ENCODE measurements at places on chromosomes 2 and 18.

GRCh38 chr2:49754381-49754780 lies 600.1 kb upstream of the FSHR start:
- DNase-seq, result no peak

- DNase-seq, result no peak
Measured at GRCh38 chr2:240440251-240440650, 4.8 kb downstream of the GPC1 start.

GRCh38 chr18:45745817-45746461 lies 22.0 kb downstream of the SLC14A1 start:
- no peak for DNase-seq

GRCh38 chr2:203804070-203804469 lies 63.5 kb upstream of the CTLA4 start:
- DNase-seq, result no peak

- no peak for DNase-seq
Measured at GRCh38 chr18:49597157-49597931, 35.5 kb downstream of the LIPG start.

GRCh38 chr2:149055751-149056150 lies 17.3 kb downstream of the LYPD6B start:
- no peak for DNase-seq

DNA sequence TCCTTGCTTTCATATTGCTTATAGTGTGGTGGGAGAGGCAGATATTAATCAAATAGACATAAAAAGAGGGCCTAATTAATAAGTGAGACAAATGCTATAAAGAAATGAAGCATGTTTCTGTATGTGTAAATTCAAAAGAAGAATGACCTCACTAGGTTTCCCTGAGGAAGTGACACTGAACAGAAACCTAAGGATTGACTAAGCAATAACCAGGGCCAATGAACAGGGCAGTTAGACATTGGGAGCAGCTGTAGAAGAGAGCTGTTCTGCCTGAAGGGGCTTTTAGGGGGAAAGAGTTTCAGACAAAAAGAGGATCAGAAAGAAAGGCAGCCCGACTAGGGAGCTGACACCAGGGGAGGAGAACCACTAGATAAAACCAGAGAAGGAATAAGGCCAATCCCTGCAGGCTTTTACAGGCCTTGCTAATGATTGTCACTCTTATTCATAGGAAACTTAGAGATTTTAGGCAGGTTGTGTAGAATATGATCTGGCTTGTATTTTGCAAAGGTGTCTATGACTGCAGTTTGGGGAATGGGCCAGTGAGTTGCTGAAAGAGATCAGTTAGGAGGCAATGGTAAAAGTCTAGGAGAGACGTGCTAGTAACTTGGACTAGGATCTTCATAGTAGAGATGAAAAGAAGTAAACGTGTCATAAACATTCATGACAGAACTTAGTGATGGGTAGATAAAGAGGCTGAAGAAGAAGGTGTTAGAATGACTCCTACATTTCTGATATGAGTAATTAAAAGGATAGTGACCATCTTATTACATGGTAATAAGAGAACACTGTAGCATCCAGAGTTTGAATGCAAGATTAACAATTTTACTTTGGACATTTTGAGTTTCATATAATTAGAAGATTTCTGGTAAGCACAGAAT lies 26.8 kb upstream of the NABP1 start:
- no peak for DNase-seq

- DNase-seq, result no peak
Measured at GRCh38 chr2:216575465-216575864, 57.8 kb upstream of the IGFBP2 start.

- no peak for DNase-seq
Measured at GRCh38 chr2:216142540-216142939, 33.4 kb downstream of the XRCC5 start.

- no peak for DNase-seq
Measured at GRCh38 chr2:69499966-69500365, 62.7 kb upstream of the NFU1 start.

GRCh38 chr18:50665519-50665918 lies 105.6 kb downstream of the MAPK4 start:
- no peak for DNase-seq

DNA sequence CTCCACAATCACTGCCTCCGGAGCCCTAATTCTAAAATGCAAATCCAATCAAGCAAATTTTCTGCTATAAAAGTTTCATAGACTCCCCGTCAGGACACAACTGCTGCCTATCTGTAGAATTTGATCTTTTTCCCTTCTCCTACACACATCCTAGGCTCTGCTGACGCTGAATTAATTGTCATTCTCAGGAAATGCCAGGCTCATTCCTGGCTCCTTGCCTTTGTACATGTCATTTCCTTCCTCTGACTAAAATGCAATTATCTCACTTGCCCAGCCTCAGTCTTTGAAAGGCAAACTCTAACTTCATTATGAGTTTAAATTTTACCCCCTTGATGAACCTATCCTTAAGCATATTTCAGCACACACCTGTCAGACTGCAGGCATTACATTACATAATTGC lies 844.9 kb upstream of the CRIM1 start:
- DNase-seq, result no peak

DNA sequence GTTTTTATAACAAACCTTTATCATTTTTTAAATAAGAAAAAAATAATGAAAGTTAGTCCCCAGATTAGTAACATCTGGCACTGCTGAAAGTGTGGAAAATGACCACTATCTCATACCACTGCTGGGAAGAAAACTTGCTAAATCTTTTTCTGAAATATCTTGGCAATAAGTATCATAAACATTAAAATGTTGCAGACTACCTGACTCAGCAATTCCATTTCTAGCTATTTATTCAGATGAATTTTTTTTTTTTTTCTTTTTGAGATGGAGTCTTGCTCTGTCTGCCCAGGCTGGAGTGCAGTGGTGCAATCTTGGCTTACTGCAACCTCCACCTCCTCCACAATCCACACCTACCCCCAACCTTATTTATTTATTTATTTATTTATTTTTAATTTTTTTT lies 35.3 kb upstream of the SOS1 start:
- no peak for DNase-seq

GRCh38 chr2:125405816-125406215 lies 1250.1 kb upstream of the GYPC start:
- DNase-seq, result no peak

DNA sequence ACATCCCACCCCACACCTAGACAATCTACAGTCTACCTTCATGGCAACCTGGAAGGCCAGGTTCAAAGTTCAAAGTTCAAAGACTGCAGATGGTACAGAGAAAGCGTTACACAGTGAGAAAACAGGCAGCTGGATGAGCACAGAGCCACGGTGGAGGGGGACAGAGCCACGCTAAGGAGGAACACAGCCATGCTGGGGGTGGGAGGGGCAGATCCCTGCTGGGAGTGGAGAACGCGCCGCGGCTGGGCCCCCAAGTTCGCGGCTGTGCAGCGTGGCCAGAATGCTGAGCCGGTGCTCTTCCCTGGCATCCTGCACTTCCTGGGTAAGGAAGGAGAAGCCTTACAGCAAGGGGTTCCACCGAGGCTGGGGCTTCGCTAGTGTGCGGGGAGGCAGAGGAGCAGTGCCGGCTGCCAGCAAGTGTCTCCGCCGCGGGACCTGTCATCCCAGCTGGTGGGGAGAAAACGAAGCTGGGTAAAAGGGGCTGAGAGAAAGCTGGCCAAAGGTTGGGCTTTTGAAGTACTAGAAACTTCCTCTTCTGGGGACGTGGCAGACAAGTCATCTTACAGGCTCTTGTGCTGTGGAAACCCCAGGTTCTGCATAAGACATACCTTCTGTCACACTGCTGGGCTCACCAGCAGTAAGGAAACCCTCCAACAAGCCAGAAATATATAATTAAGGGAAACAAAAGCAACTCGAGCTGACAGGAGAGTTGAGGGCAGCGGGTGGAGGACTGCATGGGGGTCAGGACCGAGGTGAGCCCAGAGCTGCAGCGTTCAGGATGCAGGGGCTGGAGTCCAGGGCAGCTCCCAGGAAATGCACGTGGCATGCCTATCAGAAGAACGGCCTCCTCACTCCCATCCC lies 115.5 kb downstream of the HDAC4 start:
- no peak for DNase-seq

GRCh38 chr2:7841751-7842150 lies 840.1 kb upstream of the ID2 start:
- DNase-seq, result no peak

- no peak for DNase-seq
Measured at GRCh38 chr2:204590063-204590462, 44.8 kb downstream of the PARD3B start.

DNA sequence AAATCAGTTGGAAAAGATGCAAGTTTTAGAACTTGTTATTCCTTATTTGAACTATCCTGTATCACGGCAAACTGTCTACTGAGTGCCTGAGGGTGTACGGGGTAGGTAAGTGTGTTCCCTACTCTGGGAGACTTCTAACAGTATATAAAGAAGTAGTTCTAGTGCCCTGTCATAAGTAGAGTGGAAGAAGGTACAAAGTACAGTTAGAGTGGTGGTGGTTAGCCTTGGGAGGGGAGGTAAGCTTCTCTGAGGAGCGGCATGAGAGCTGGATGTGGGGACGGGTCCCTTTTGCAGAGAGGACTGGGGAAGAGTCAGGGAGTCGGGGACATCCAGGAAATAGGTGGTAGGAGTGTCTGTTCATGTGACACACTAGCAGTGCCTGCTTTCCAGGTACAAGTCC lies 48.5 kb downstream of the DGKD start:
- no peak for DNase-seq

DNA sequence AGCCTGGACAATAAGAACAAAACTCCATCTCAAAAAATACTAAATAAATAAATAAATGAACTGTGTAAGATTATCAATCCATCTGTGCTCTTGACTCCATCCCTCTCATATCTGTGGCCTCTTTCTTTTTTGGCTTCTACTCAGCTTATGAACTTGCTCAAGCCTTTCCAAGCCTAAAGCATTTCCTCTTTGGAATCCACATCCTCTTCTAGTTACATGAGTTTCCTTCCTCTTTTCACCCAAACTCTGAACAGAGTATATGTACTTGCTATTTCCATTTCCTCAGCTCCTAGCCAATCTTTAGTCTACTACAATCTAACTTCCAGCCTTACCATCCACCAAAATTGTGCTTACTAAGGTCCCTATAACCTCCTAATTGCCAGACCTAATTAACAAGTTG lies 2.5 kb upstream of the DNAJC10 start:
- DNase-seq, result no peak

- DNase-seq, result no peak
Measured at GRCh38 chr18:22505141-22505591, 87.5 kb upstream of the CTAGE1 start.

GRCh38 chr2:1350111-1350510 lies 63.2 kb upstream of the TPO start:
- no peak for DNase-seq

GRCh38 chr2:12259493-12259892 lies 457.2 kb upstream of the TRIB2 start:
- no peak for DNase-seq

- no peak for DNase-seq
Measured at GRCh38 chr2:102111823-102112222, 30.7 kb upstream of the IL1R1 start.

- no peak for DNase-seq
Measured at GRCh38 chr18:23401400-23402347, 51.4 kb upstream of the RIOK3 start.

GRCh38 chr2:231682603-231683291 lies 25.6 kb upstream of the PTMA start:
- DNase-seq, result no peak

GRCh38 chr2:134354611-134355010 lies 100.7 kb downstream of the MGAT5 start:
- DNase-seq, result no peak

- no peak for DNase-seq
Measured at GRCh38 chr2:13201924-13202323, 485.2 kb downstream of the TRIB2 start.

DNA sequence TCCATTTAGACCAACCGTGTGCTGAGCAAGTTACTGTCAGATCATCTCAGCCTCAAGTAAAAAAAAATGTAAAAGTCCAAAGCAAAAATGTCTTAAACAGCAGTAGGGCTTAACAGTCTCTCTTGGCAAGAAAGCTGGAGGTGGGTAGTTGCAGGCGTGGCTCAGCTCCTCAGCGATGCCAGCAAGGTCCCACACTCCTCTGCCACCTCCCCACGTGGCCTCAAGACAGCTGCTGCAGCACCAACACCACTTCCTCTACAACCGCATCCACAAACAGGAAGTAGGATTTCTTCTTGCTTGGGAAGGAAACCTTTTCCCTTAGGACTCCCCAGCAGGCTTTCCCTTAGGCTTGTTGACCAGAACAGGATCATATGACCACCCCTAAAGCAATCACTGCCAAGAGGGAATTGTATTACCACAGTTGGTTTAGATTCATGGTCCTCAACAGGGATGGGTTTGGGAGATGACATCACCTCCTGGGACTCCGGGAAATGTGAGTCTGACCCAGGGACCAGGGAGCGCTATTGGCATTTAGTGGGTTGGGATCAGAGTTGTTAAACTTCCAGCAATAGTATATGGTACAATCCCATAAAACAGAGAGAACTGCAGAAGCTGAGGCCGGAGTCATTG lies 97.1 kb downstream of the MAPK4 start:
- no peak for DNase-seq

DNA sequence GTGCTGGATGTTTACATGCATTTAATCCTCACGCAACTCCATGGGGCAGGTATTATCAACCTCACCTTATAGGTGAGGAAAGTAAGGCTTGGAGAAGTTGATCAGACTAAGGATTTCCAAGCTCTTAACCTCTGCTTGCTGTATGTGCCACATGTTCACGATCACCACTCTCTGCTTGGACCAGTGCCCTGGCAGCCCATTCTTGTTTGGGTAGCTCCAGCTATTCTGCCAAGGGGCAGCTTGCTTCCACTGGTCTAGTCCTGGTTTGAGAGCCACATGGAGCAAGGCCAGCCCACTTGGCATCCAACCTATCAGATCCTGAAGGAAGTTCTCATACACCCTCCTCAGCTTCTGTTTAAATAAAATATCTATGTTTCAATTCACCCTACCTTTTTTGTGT lies 14.3 kb downstream of the PLB1 start:
- no peak for DNase-seq

DNA sequence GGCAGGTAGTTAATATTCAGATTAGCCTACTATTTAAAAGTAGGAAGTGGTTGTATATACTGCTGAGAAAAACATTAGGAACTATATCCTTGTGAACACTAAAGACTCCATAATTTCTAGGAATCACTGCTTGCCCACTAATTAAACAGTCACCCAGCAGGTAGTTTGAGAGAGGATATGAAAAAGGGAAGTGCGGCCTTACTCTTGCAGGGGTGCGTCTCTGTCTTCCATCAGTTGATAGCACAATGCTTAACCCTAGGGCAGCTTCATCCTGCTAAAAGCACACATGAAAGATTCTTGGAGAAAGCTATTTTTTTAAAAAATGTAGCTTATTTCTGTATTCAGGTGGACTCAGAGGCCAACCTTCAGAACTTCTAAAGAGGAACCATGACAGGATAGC lies 53.1 kb upstream of the ATP5MC3 start:
- no peak for DNase-seq

- DNase-seq, result no peak
Measured at GRCh38 chr2:122072666-122073065, 317.2 kb downstream of the TSN start.

DNA sequence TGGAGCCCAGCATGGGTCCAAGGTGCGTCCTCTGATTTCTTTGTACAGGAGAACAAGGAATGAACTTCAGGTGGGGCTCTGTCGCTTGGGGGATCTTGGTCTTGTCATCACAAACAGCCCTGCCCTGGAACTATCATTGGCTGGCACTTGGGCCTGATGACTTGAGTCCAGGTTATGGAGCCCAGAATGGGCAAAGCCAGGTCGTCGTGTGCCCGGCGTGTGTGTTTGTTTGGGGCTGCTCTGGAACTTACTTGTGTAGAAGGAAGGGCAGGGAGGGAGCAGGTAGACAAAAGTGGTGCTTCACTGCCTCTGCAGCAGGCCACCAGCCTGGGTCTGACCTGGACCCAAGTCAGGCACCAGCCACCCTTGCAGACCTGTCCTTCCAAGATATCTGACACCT lies 306.3 kb upstream of the HS6ST1 start:
- DNase-seq, result no peak

- no peak for DNase-seq
Measured at GRCh38 chr2:120737340-120738101, 1.9 kb downstream of the GLI2 start.
